CD4-positive, alpha-beta T cell treated with Interleukin-15 for 1 hour (primary cell): ENCODE measurements at places on chromosomes 5 and 9.

DNA sequence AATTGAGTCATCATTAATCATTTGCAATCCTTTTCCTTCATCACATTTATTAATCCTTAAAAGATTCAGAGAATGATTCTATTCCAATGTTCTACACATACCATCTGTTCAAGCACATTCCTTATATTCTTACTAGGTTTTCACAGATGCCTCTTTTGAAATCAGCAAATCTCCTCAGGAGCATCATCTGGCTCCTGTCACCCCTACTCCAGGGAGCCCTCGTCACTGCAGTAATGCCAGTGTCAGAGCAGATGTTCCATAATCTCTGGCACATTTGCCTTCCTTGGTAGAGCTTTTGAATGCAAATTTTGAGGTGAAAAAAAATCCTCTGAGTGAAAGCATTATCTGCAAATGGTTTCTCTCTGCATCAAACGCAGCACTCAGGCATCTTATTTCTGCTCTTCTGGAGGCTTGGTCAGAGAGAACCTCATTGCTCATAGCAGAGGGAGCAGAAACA, 7.6 kb upstream of the KCNV2 start:
- DNase-seq: no peak

GRCh38 chr9:130830231-130830760, 4.8 kb upstream of the ABL1 start:
- no peak for DNase-seq

DNA sequence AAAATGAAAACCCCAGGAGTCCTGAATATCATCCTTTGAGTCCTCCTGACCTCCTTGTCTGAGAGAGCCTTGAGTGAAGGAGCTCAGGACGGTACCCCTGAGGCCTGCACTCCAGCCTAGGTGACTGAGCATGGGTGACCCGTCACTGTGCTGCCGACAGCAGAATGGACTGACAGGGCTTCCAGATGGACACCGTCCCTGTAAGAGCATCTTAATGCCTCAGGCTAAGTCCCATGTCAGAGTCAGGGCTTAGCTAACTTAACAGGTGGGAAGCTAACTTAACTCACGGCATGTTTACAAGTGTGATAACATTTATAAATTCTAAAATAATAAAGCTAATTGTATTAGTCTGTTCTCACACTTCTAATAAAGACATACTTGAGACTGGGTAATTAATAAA, 68.3 kb downstream of the IL6ST start:
- no peak for DNase-seq

- no peak for DNase-seq
Measured at GRCh38 chr5:144422018-144422727, 251.5 kb downstream of the KCTD16 start.

DNA sequence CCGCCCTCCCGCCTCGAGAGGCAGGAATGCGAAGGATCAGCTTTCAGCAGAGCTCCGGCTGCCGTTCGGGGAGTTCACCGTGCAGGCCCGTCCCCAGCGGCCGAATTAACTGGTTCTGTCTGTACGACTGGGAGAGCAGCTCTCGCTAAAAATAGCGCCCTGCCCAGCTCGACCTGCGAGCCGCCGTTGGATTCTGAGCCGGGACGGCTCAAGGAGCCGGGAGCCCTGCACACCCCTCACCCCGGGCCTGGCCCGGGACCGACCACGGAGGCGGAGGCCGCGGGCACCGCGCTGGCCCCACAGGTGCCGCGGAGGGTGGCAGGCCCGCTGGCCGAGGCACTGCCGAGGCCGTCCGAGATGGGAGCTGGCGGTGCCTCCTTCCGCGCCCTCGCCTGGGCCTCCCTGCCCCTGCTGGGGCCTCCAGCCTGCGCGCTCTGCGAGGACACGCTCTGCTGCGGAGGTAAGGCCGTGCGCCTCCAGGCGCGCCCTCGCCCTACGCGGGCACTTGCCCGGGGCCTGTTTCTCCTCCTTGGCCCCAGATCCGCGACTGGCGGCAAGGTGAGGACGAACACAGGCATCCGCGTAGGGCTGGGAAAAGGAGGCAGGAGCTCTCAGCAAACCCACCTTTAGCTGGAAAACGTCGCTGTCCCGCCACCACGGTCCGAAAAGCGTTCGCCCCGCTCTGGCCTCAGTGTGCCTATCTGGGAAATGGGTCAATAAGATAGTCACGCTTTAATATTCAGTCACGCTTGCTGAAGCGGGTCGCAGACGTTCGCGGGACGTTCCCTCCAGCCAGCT, 53.1 kb upstream of the DAB2IP start:
- DNase-seq: no peak

GRCh38 chr9:109108318-109108717, 11.4 kb downstream of the TMEM245 start:
- no peak for DNase-seq

DNA sequence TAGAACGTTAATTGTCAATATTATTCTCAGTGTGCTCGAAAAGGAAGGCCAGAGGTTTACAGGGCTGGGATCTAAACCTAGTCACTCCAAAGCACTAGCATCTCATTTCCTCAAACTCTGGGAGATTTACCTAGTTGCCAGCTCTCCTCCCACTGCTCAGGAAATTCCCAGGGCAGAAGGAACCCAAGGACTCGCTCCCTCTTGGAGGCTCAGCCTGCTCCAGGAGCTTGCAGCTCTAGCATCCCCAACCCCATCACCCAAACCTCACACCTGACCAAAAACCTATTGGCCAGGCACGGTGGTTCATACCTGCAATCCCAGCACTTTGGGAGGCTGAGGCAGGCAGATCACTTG, 26.0 kb downstream of the SERINC5 start:
- no peak for DNase-seq

- no peak for DNase-seq
Measured at GRCh38 chr9:109937861-109938453, 158.0 kb downstream of the PALM2AKAP2 start.

DNA sequence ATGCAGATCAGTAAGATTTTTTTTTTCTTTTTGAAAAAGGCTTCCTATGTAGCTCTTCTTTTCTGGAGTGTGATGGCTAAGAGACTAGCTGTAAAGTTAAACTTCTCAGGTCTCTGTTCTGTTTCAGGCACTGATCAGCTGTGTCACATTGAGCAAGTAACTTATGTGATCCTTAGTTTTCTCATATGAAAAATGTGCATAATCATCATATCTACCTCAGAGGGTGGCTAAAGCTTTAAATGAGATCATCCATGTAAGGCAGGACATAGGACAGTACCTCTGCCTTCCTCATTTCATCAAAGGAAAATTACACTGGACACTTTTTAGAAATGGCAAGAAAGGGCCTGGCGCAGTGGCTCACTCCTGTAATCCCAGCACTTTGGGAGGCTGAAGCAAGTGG, 235.9 kb upstream of the TYRP1 start:
- no peak for DNase-seq

DNA sequence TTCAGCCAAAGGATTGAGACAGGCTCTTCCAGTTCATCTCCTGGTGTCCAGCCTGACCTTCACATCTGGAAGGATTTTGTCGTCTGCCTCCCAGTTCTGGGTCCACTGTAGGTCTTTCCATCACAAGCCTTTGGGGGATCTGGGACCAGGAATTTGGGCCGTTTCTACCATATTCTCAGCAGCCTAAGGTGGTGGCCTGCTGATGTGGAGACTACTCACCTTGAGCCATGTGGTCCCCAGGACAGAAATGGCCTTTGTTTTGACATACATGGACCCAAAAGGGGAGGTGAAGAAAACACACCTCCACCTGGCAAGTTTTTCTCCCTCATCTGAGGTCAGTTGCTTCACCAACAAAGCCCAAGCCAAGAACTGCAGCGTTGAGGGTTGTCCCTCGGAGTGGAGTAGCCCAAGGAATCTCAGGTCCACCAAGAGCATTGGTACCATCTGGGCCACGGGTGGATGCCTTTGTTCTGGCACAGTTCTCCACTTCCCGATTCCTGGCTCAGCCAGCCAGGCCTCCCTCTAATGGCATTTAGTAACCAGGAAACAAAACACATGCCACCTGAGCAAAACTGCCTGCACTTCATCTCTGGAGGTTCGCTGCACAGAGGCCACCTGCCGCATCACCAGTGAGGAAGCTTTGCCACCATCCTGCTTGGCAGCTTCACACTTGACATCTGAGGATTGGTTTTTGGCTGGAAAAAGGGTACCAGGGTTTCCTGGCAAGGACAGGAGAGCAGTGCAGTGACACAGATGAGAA, 24.7 kb downstream of the AMBP start:
- DNase-seq: no peak
